ENCODE measurements at places on chromosomes 2 and 18.

- DNase-seq: no peak
These were observed 40.9 kb downstream of the UBE2E3 start for GRCh38 chr2:181021199-181021789.

DNA sequence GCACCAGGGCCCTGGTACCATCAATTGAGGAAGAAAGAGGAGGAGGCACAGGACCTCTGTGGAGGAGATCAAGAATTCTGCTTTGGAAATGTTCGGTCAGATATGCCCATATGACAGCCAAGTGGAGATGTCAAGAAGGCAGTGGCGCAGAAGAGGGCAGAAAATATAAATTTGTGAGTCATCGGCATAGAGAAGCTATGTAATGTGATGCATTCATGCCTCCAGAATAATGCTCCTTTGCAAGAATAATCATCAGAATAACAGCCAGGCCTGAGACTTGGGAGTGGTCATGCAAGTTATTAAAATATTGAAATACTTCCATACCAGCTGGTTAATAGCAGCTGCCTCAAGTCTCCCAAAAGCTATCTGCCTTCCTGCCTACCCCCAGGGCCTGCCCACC, 32.1 kb upstream of the SCG2 start:
- no peak for DNase-seq

DNA sequence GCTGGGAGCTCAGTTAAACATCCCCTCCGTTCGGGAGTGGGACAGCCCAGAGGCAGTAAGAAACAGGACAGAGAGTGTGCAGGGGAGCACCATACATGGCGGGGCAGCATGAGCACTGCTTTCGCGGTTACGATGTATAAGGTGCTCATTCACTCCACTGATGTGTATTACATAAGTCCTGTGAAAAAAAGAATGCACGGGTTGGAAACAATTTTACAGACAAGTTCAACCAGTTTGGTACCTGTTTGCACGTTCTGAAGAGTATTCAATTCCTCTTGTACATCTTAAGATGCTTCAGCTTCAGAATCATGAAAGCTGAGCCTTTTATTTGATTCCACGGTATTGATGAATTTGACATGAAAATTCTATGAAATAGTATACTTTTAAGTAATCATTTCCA, 97.8 kb upstream of the NETO1 start:
- DNase-seq: no peak

DNA sequence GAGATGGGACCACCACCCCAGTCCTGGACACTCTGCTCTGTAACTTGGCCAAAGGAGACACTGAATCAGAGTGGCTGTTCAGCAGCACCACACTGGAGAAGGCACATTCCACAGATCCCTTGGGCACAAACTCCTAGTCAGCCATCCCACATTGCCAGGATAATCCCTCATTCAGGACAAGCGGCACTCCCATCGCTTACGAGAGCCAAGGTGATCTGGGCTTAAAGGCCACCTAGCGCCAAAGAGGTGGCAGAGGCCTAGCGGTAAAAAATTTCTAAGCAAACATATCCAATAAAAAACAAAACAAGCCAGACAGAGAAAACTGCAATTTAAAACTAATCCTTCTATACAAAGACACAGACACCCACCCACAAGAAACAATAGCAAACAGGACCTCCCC, 62.2 kb downstream of the EPB41L3 start:
- no peak for DNase-seq

DNA sequence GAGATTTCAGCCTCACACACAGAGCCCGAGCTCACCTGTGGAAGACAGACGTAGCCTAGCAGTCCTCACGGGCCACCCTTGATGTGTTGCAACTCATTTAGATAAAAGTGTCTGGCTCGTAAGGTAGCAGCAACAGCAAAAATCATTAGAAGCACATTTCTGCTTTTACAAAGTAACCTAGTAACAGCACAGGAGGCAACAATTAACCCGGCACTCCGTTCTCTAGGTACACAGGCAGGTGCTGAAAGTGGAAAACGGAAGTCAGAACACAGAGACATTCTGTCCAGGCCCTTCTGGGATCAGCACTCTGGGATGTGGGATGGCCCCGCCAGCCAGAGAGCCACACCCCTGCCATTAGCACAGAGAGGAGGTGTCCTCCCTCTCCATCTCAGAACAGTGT, 99.3 kb downstream of the KLHL29 start:
- DNase-seq: no peak
